ENCODE measurements at places on chromosomes 5 and 9. TPM values are rescaled to one million over a fixed set of nuclear protein-coding genes. Genes with fewer than 3 reads are reported as not detected.

DNA sequence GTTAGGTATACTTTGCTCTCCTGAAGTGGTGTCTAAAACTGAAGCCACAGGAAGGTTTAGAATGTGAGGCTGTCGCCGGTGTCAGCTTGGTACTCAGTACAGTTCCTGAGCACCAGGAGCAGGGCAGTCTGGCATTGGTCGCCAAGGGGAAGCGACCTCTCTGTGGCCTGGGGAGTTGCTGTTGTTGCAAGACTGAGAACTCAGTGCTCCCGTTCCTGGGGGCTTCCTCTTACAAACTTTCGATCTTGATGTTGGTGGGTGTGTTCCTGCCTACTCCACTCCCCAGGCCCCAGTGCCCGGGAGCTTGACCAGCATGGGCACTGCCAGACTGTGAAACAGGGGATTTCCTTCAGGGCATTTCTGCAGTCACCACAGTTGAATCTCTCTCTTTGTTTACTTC lies 52.4 kb upstream of the PPARGC1B start:
- H3K36me3 ChIP-seq: no peaks in the 10 kb centered on the region
- no peak overlapping the region for H3K4me3 ChIP-seq
- H3K4me1 ChIP-seq: peaks cover 4% of the 10 kb centered on the region

DNA sequence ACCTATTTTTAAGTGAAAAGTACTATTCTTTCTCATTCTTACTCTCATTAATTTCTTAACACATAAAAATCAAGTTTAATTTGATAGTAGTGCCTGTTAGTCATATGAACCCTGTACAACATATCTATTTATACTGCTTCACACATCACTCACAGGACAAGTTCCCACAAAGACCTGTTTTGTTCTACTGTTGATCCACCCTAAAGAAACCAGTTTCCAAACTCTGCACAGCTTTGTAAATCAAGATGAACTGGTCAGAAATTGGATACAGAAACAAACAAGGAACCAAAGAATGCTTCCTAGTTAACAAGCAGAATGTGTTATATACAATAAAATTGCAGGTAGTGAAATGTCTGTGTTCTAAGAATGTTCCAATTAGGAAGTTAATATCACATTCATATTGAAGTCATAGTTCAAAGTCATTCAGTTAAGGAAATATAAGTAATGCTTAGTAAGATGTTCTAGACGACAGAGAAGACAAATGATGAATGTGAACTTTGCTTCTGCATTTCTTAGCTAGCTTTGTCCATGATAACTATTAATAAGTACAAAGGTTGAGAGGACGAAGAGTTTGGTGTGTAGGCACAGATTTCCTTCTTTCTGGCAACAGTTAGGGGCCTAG lies 33.4 kb downstream of the C9orf85 start:
- H3K4me1 ChIP-seq: no peaks in the 10 kb centered on the region
- DNase-seq: no peak
- H3K27me3 ChIP-seq: no peaks in the 10 kb centered on the region
- no peaks in the 10 kb centered on the region for H3K36me3 ChIP-seq

GRCh38 chr9:110008663-110009062 lies 199.3 kb downstream of the C9orf152 start:
- no peaks in the 10 kb centered on the region for H3K36me3 ChIP-seq
- DNase-seq: no peak
- no peaks in the 10 kb centered on the region for H3K4me1 ChIP-seq
- H3K27ac ChIP-seq: no peak overlapping the region
- no peak overlapping the region for H3K4me3 ChIP-seq

- H3K4me3 ChIP-seq: no peak overlapping the region
- H3K27ac ChIP-seq: no peak overlapping the region
- no peak for DNase-seq
- H3K27me3 ChIP-seq: no peaks in the 10 kb centered on the region
- peaks cover 1% of the 10 kb centered on the region for H3K4me1 ChIP-seq
These were observed 495.3 kb upstream of the PIK3R1 start for GRCh38 chr5:67720162-67720772.

The DEPDC1B gene
- total RNA-seq: 6.5 TPM

The SVEP1 gene
- total RNA-seq: 7.5 TPM

The CA9 gene
- 3.1 TPM for total RNA-seq

Measured in spinal cord (tissue), 10 donors.